Hair follicular keratinocyte (primary cell): ENCODE measurements at places on chromosomes 16 and 17. TPM values are rescaled to one million over a fixed set of nuclear protein-coding genes. Genes with fewer than 3 reads are reported as not detected.

The SLC47A1 gene
- total RNA-seq = 1.3 and 5.2 TPM in 2 replicates

The UNC45B gene
- total RNA-seq = under 0.01 TPM in 1 of 2 replicates, not detected in the other

The OTOP2 gene
- not detected in 2 replicates for total RNA-seq

The TAC4 gene
- total RNA-seq = not detected in 2 replicates

The SGSH gene
- 6.1 and 9.0 TPM in 2 replicates for total RNA-seq

The SGCA gene
- total RNA-seq = not detected in 2 replicates

The DPEP3 gene
- 0.27 TPM in 1 of 2 replicates, not detected in the other for total RNA-seq

The OTOA gene
- total RNA-seq = not detected in 2 replicates

The SMG6 gene
- 11.7 and 18.8 TPM in 2 replicates for total RNA-seq

The TMEM88 gene
- 0.23 TPM in 1 of 2 replicates, not detected in the other for total RNA-seq

The ABCC11 gene
- 0.04 and 0.08 TPM in 2 replicates for total RNA-seq

The ITGAD gene
- total RNA-seq = not detected in 2 replicates

The NOTUM gene
- not detected in 2 replicates for total RNA-seq

The KRT31 gene
- total RNA-seq = 0.23 TPM in 1 of 2 replicates, not detected in the other
